HCT116 (cell line): ENCODE measurements at places on chromosomes 2 and 18.

DNA sequence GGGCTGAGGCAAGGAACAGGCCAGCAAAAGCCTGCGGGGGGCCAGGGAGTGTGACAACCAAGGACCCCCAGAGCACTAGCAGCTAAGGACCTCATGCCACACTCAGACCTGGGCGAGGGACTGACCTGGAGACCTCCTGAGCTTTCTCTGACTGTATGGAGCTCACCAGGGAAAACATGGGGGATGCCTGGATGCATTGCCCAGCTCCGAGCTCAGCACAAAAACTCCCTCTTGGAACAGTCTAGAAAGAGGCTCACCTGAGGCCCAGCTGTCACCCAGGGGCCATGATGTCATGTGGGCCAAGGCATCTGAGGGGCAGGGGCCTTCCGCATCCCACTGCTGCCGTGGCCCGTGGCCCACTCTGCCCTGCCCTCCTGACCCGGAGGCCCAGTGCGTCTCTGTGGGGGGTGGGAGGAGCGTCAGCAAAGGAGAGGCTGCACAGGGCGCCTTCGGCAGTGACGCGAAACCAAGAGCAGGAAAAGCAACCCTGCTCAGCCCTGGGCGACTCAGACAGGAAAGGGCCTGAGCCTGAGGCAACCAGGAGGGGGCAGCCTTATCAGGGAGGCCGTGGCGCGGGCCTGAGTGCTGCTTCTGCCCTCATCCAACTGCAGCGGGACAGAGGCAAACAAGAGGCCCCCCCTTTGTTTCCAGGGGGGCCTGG lies 57.3 kb upstream of the ALPP start:
- no peak for DNase-seq

GRCh38 chr2:206202446-206202845 lies 42.8 kb downstream of the EEF1B2 start:
- DNase-seq: no peak

DNA sequence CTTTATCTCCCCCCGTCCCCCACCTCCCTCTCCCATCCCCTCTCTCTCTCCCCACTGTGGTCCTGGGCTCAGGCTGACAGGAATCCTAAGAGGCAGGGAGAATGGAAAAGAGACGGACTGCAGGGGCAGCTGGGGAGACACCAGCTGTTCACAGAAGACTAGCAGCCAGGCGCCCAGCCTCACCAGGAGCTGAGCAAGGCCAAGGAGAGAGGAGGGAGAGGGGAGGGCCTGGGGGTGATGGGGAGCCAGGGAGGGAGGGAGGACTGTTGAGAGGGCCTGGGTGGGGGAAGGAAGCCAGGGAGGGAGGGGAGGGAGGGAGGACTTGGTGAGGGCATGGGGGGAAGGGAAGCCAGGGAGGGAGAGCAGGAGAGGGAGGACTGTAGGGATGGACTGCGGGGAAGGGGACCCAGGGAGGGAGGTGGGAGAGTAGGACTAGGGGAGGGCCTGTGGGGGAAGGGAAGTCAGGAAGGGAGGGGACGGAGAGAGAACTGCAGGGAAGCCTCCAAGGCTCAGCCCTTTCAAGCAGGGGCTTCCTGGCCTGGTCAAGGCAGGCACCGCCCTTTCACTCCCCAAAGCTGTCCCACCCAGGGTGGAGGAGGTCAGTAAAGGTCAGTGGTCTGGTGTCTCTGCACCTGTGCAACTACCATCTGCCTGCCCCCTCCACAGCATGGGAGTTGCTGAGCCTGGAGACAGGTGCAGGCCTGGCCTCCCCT lies 517.7 kb upstream of the MYT1L start:
- no peak for DNase-seq

GRCh38 chr2:121175326-121175725 lies 109.7 kb downstream of the TFCP2L1 start:
- DNase-seq: no peak

GRCh38 chr18:75128911-75129716 lies 79.8 kb downstream of the PTGR3 start:
- no peak for DNase-seq

- DNase-seq: no peak
Observed at GRCh38 chr2:31203916-31204315, 13.4 kb downstream of the CAPN14 start.

- no peak for DNase-seq
Observed at GRCh38 chr18:14974576-14974975, 226.6 kb downstream of the ANKRD30B start.

DNA sequence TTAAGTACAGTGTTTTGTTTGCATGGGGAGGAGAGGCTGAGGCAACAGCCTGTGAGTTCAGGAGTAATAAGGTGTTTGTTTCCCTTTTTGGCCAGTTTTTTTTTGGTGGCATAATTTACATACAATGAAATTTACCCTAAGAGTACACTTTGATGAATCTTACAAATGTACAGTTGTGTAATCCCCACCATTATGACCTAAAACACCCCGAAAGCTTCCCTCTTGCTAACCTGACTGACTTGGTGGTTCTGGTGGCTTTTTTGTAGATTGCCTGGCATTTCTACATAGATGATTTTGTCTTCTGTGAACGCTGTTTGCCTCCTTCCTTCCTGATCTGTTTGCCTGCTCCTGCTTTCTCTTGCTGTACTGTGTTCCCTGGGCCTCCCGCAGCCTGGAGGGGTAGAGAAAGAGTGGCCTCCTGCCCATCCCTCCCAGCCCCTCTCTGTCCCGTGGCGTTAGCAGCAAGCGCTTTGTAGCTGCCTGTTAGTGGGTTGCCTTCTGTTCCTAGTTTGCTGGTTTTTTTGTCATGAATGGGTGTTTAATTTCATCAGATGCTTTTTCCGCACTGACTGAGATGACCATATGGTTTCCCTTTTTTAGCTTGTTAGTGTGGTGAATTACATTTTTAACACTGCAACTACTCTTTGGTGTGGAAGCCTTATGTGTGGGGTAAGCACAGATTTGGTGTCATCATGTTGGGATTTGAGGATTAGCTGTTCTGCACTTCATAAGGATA lies 32.1 kb downstream of the ASAP2 start:
- no peak for DNase-seq

DNA sequence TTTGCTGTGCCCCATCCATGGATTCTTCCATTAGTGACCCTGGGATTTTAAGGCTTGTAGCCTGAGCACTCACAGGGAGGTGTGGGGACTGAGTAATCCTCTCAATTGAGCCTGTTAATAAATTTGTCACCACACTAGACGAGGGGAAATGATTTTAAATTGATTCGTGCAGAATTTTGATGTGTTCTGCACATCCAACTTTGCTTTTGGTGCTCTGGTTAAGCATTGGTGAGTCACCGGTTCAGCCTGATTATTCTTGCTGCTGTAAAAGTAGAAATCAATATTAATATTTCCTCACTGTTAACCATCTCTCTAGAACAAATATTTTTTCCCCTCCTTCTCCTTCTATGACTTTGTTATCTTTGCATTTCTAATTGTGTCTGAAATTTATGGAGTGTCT lies 482.0 kb downstream of the TSN start:
- no peak for DNase-seq

GRCh38 chr2:240373289-240373885 lies 62.1 kb upstream of the GPC1 start:
- no peak for DNase-seq

DNA sequence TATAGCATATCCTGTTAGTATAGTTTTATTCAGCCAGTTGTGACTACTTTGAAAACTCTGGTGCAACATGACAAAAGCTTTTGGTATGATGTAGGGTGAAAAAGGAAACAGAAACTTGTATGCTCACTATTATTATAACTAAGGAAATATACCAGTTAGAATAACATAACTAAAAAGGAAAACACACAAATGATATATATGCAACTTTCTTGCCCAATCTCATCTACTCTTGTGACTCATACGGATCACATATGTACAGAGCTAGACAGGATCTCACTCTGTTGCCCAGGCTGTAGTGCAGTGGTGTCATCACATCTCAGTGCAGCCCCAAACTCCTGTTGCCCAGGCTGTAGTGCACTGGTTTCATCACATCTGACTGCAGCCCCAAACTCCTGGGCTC lies 12.4 kb upstream of the TLK1 start:
- DNase-seq: no peak

- DNase-seq: no peak
Observed at GRCh38 chr18:62512996-62513395, 9.8 kb upstream of the ZCCHC2 start.
